ENCODE measurements at places on chromosomes 1 and 21. TPM values are rescaled to one million over a fixed set of nuclear protein-coding genes. Genes with fewer than 3 reads are reported as not detected.
A peak's percentile ranks its signal among the peaks of the same experiment; 100 is the strongest.

The SPRR1B gene
- total RNA-seq, result 3,090 TPM

DNA sequence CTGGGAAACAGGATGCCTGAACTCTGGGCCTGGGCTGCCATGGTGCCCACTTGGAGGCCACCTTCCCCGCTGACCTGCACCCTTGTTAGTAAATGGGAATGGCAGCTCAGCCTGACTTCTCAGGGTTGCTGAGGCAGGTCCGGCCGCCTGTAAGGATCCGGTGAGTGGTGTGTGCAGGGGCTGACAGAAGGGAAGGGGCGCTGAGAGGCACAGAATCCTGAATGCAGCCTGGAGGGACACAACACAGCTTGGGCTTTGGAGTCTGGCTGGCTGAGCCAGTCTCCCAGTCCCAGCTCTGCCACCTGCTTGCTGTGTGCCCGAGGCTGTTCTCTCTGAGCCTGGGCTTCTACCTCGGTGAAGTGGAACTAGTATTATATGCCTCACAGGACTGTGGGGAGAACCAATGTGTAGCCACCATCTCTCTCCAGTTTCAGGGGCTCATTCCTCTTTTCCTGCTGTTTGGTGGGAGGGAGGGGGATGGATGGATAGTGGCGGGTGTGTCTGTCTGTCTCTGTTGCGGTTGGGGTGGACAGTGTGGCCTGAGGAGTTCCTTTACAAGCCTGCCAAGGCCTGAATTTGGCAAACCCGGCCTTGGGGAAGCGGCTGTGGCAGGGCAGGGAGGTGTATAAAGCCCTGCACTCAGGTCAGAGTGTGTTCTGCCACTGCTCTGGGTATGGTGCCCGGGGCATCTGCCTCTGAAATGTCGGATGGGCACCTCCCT lies 18.0 kb downstream of the ADORA1 start:
- no peak for DNase-seq
- H3K27ac ChIP-seq, result no peak overlapping the region
- H3K4me1 ChIP-seq, result no peaks in the 10 kb centered on the region
- no peaks in the 10 kb centered on the region for H3K36me3 ChIP-seq
- H3K27me3 ChIP-seq, result no peaks in the 10 kb centered on the region
- H3K4me3 ChIP-seq, result no peak overlapping the region

The CRYAA gene
- total RNA-seq, result not detected

The TMPRSS15 gene
- total RNA-seq, result not detected

The NBPF4 gene
- not detected for total RNA-seq

DNA sequence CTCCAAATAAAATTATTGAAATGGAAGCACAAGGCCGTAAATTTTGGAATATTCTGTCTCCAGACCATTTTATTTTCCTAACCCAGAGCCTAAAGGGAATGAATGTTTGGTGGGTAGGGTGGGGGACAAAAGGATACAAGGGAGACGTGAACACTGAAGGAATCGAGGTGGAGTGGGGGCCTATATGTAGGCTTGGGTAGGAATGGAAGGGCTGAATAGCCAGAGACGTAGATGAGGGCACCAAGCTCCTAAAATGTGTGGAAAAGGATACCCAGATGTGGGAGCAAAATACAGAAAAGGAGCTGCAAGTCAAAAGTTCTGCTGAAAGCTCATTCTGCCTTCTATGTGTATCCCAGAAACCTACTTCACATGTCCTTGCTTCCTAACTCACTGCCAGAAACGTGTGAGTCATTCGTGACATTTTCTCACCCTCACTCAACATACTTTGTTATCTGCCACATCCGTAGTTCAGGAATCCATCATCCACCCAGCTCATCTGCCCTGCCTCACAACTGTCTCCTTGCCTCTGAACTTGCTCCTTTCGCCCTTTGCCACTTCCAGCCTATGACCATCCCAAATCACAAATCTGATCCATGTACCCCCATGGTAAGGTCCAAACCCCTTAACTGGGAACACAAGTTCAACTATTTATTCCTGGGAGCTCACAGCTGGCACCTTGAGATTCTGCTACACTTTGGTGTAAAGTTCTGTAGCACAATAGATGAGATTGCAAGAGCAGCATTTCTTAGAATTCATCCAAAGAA lies 84.1 kb upstream of the PRDX6 start:
- no peak for DNase-seq
- no peak overlapping the region for H3K4me3 ChIP-seq
- H3K4me1 ChIP-seq, result no peaks in the 10 kb centered on the region

- H3K27me3 ChIP-seq, result peaks cover 11% of the 10 kb centered on the region
- no peak for DNase-seq
- no peak overlapping the region for H3K27ac ChIP-seq
- peaks cover 17% of the 10 kb centered on the region for H3K4me1 ChIP-seq
- H3K4me3 ChIP-seq, result no peak overlapping the region
Observed at GRCh38 chr1:6445062-6445763, 20.6 kb downstream of the ESPN start.

DNA sequence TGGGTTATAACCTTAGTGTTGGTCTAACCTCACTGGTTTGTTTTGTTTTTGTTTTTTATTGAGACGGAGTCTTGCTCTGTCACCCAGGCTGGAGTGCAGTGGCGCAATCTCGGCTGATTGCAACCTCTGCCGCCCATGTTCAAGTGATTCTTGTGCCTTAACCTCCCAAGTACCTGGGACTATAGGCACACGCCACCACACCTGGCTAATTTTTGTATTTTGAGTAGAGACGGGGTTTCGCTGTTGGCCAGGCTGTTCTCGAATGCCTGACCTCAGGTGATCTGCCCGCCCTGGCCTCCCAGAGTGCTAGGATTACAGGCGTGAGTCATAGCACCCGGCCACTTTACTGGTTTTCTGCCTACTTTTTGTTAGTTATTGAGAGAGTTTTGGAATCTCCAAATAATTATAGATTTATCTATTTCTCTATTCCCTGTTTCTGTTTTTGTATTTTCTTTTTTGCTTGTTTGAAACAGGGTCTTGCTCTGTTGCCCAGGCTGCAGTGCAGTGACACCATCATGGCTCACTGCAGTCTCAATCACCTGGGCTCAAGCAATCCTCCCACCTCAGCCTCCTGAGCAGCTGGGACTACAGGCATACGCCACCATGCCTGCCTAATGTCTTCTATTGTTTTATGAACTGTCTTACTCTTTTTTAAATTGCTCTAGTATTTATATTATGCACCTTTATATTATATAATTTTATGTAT lies 21.4 kb downstream of the SMG7 start:
- no peaks in the 10 kb centered on the region for H3K4me1 ChIP-seq
- H3K4me3 ChIP-seq, result no peak overlapping the region
- no peak overlapping the region for H3K27ac ChIP-seq

DNA sequence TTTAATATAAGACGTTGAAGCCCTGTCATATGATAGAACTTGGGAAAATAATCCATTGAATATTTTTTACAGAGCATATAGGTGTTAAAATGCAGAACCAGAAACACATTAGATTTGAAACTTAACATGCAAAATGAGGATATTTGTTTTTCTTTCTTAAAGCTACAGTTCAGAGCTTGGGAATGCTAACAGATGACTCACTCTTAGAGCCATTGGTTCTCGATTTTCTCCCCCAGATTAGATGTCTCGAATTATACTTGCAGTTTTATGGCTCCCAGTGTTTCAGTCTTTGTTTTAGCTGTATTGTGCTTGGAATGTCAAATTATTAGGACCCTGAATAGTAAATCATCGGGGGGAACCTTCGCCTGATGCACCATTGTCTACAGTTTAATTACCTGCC lies 575.7 kb upstream of the ZP4 start:
- H3K36me3 ChIP-seq, result no peaks in the 10 kb centered on the region
- no peaks in the 10 kb centered on the region for H3K4me1 ChIP-seq
- no peaks in the 10 kb centered on the region for H3K27me3 ChIP-seq
- H3K27ac ChIP-seq, result no peak overlapping the region
- no peak for DNase-seq

GRCh38 chr21:41966041-41966833 lies 12.4 kb upstream of the C2CD2 start:
- peaks cover 4% of the 10 kb centered on the region for H3K4me1 ChIP-seq
- H3K36me3 ChIP-seq, result no peaks in the 10 kb centered on the region
- no peak for DNase-seq
- peaks cover 3% of the 10 kb centered on the region for H3K27me3 ChIP-seq
- H3K27ac ChIP-seq, result peak overlapping the region; percentile 44

- no peaks in the 10 kb centered on the region for H3K27me3 ChIP-seq
- no peak overlapping the region for H3K4me3 ChIP-seq
- H3K36me3 ChIP-seq, result no peaks in the 10 kb centered on the region
Observed at GRCh38 chr1:1124508-1124785, 8.6 kb upstream of the C1orf159 start.

DNA sequence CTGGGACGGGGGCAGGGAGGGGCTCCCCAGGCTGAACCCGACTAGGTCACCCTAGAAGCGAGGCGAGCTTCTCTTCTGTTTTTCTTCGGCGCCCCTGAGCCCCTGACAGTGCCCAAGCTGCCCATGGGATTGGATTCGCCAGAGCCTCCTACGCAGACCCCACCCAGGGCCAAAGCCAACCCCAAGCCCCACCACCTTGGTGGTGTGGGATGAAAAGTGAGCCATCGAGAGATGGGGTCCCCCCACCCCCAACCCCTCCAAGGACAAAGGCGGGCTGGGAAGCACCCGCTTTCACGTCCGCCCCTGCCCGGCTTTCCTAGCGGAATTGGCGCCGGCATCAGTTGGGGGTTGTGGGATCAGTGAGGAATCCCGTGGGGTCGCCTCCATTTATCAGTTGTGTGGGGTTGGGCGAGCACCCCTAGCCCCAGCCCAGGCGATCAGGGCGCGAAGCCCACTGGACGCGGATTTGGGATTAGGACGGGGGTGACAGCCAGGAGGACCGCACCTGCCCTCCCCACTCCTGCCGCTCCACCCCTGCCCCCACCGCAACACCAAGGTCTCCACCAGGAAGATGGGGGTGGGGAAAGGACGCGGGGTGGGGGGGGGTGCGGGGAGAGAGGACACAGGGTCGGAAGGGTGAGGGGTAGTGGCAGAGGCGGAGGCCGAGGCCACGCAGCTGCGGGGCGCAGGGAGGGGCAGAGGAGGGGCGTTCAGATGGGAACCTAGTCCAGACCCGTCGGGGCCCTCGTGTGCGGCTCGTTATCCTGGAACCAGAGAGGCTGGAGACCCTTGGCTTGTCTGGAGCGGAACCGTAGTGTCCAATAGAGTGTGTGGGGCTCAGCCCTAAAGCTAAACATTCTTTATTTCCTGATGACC lies 4.4 kb downstream of the TSPEAR start:
- H3K4me3 ChIP-seq, result no peak overlapping the region
- no peaks in the 10 kb centered on the region for H3K36me3 ChIP-seq
- H3K27me3 ChIP-seq, result peaks cover 25% of the 10 kb centered on the region
- H3K27ac ChIP-seq, result no peak overlapping the region
- H3K4me1 ChIP-seq, result peaks cover 13% of the 10 kb centered on the region

The ZNF436 gene
- 19.6 TPM for total RNA-seq

GRCh38 chr1:24199291-24199900 lies 12.3 kb upstream of the IFNLR1 start:
- no peak for DNase-seq
- peaks cover 22% of the 10 kb centered on the region for H3K4me1 ChIP-seq
- H3K4me3 ChIP-seq, result no peak overlapping the region
- H3K27ac ChIP-seq, result no peak overlapping the region
- H3K36me3 ChIP-seq, result no peaks in the 10 kb centered on the region
- H3K27me3 ChIP-seq, result no peaks in the 10 kb centered on the region

DNA sequence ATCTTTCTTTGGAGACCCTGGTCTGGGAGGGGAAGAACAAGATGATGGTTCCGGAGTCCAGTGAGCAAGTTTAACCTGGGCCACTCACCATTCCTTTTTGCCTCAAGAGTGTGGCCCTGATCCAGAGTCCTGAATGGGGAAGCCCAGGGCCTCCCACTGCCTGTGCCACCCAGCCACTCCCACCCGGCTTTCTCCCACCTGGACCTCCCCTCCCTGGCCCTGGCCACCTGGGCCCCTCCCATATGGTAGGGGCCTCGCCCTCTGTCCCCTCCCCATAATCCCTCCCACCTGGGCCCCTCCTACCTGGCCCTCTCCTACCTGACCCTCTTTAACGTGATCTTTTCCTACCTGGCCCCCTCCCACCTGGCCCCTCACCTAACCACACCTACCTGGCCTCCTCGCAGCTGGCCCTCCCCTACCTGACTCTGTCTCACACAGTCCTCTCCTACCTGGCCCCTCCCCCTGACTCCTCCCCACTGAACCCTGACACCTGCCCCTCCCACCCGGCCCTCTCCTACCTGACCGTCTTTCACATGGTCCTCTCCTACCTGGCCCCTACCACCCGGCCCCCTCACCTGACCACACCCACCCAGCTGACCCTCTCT lies 220.7 kb upstream of the VAMP3 start:
- no peaks in the 10 kb centered on the region for H3K27me3 ChIP-seq
- DNase-seq, result no peak
- peaks cover 18% of the 10 kb centered on the region for H3K4me1 ChIP-seq
- H3K4me3 ChIP-seq, result no peak overlapping the region
- H3K36me3 ChIP-seq, result no peaks in the 10 kb centered on the region
